ENCODE measurements at places on chromosomes 6 and 20.

GRCh38 chr6:96468281-96468680 lies 53.3 kb upstream of the UFL1 start:
- no peak for DNase-seq

DNA sequence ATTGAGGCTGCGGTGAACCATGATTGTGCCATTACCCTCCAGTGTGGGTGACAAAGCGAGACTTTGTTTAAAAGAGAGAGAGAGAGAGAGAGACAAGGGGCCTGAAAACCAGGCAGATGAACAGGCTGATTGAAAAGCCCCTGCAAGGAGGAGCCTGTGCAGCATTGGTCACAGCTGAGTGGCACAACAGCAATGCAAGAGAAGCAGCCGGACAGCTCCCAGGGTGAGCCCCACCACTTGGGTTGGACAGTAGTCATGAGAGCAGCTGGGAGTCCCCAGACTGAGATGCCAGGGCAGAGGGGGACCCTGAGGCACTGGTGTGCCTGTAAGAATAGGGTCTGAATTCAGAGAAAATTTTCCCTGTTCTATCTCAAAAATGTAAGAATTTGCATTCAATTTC lies 10.2 kb downstream of the DNPH1 start:
- DNase-seq, result no peak

- DNase-seq, result no peak
These were observed 79.9 kb downstream of the GCLC start for GRCh38 chr6:53464927-53465460.

DNA sequence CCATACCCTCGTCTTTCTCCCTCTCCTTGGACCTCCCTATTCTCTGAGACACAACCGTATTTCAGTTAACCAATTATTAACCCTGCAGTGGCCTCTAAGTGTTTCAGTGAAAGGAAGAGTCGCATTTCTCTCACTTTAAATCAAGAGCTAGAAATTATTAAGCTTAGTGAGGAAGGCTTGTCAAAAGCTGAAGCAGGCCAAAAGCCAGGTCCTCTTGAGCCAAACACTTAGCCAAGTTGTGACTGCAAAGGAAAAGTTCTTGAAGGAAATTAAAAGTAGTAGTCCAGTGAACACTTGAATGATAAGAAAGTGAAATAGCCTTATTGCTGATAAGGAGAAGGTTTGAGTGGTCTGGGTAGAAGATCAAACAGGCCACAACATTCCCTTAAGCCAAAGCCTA lies 58.3 kb downstream of the SNX9 start:
- DNase-seq, result no peak

DNA sequence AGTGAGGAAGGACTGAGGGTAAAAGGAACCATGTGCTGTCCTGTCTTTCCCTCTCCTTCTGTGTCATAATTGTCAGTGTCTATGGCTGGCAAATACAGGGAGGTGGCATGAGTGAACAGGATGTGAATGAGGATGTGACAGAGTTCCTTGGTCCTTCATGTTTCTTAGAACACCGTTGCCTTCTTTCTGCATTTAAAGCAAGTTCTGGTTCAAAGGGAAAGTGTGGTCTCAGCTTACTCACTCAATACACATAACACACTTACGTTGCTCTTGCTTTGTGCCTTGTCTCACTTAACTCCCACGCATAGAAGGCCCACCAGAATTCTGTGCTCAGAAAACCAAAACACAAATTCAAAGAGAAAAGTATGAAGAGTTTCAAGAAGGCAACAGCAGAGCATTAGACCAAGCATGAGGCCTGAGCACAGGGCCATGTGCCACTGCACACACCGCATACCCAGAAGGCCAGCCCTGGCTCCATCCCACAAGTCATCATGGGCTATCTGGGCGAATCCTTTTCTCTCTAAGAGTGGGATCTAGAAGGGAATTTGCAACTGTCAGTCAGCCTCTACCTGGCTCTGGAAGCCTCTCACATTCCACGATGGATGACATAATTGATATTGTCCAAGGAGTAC lies 38.9 kb upstream of the SAYSD1 start:
- no peak for DNase-seq

DNA sequence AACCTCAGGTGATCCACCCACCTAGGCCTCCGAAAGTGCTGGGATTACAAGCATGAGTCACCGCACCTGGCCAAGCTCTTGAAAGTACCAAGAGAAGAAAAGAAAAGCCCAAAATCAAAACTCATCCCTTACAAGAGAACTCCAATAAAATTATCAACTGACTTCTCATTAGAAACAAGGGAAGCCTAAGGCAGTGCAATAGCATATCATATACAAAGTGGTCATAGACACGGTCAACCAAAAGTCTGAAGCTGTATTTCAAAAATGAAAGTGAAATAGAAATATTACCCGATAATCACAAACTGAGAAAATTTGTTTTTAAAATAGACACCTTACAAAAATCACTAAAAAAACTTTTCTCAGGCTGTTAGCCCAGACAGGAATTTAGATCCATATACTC lies 1321.1 kb upstream of the GJE1 start:
- no peak for DNase-seq

DNA sequence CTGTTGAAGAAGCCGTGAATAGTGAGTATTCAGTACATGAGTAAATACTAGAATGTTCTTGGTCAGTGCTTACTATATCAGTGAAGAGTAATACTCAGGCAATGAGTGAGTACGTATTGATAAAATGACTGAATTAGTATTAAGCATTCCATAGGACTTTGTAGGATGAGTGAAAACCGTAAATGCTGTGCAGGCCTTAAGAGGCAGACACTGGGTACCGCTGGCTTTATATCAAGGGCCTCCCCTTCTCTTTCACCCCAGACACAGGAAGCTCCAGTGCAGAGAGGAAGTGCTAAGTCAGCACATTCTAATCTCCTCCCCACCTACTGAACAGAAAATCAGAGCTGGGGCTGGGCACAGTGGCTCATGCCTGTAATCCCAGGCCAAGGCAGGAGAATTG lies 24.2 kb downstream of the POFUT1 start:
- DNase-seq, result peak; percentile 35

DNA sequence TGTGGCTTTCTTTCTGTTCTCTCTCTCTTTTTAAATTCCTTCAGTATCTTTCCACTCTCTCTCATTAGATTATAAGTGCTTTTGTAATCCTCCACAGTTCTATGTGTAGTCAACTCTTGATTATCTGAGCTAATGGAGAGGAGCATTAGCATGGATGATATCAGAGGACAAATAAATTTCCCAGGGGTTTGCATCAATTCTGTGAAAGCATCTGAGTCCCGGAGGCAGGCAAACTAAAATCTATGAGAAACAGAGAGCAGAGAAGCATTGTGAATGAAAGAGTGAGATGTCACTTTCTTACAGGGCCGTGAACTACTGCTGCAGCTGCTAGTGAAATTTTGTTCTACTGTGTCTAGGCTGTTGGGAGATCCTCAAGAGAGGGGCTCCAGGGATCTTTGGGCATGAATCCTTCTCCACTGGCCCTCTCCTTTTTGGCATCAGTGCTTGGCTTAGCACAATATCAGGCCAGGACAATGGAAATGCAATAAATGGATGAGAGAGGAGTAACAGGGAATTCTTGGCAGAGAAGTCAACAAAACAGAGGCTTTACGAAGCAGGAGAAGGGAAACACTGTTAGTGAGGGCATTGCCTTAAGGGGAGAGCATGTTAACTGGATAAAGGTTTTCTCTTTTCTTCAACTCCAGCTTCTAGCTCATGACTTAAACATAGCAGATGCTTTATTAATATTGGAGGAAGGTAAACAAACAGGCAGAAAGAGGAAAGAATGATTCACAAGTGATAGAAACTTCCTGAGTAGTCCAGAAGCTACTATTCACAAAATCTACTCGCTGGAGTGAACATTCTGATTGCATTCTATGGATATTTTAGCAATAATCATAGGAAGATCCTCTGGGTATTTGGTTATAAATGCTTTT lies 847.0 kb upstream of the MAP3K7 start:
- DNase-seq, result no peak

DNA sequence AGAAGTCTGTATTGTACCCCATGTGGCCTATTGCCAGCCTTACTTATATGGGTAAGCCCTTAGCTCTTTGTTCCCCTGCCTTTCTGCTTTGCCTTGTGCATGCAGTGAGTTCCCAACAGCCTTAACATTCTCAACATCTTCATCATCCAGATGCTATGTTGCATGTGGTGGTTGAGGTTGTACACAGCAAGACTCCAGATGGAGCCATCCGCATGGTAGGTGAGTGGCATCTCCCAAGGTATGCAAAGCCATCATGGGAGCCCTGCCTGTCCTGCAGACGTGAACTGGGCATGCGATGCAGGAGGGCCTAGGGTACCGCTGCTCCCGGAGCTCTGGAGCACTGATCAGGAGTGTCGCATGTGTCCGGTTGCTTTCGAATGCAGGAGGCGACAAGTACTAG lies 16.1 kb downstream of the CEP43 start:
- no peak for DNase-seq

- DNase-seq, result peak; percentile 37
These were observed 101.8 kb upstream of the SGK1 start for GRCh38 chr6:134419716-134420115.

DNA sequence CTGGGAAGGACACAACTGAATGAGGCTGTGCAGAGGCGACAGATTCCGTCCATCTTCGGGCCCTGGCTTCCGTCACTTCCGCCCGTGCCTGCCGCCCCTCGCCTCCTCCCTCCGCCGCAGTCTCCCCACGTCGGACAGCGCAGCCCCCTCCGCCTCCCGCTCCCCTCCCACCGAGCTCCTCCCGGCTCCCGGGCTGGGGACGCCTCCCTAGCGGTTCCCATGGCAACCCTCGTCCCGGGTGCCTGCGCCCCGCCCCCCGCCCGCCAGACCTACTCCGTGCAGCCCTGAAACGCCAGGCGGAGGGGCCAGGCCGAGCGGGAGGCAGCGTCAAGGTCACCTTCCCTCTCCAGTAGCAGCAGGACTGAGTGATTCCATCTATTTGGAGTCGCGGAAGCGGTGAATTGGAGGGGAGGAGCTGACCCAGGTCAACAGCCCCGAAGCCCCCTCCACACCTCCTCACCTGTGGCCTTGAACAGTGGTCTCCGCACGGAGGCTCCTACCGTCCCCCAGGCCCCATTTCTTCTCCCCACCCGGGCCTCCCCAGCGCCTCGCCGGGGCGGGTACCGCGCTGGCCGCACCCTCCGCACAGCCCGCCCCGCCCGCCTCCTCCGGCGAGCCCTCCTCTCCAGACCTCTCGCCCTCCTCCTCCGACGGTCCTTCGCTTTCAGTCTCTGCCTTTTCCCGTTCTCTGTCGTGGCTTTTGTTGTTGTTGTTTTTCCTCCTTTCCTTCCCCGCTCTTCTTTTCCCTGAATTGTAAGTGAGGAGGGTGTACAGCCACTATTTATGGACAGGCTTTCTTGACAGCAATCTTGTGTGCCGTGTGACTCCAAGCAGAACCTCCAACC lies 951 bp downstream of the NRSN2 start:
- peak; percentile 95 for DNase-seq

GRCh38 chr6:52981222-52981900 lies 13.7 kb downstream of the GSTA4 start:
- no peak for DNase-seq

DNA sequence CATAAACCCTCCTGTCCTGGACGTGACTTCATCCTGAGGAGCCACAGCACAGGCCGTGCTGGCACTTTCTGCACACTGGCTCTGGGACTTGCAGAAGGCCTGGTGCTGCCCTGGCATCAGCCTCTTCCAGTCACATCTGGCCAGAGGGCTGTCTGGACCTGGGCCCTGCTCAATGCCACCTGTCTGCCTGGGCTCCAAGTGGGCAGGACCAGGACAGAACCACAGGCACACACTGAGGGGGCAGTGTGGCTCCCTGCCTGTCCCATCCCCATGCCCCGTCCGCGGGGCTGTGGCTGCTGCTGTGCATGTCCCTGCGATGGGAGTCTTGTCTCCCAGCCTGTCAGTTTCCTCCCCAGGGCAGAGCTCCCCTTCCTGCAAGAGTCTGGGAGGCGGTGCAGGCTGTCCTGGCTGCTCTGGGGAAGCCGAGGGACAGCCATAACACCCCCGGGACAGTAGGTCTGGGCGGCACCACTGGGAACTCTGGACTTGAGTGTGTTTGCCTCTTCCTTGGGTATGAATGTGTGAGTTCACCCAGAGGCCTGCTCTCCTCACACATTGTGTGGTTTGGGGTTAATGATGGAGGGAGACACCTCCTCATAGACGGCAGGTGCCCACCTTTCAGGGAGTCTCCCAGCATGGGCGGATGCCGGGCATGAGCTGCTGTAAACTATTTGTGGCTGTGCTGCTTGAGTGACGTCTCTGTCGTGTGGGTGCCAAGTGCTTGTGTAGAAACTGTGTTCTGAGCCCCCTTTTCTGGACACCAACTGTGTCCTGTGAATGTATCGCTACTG lies 22.0 kb upstream of the PYGB start:
- DNase-seq, result no peak

DNA sequence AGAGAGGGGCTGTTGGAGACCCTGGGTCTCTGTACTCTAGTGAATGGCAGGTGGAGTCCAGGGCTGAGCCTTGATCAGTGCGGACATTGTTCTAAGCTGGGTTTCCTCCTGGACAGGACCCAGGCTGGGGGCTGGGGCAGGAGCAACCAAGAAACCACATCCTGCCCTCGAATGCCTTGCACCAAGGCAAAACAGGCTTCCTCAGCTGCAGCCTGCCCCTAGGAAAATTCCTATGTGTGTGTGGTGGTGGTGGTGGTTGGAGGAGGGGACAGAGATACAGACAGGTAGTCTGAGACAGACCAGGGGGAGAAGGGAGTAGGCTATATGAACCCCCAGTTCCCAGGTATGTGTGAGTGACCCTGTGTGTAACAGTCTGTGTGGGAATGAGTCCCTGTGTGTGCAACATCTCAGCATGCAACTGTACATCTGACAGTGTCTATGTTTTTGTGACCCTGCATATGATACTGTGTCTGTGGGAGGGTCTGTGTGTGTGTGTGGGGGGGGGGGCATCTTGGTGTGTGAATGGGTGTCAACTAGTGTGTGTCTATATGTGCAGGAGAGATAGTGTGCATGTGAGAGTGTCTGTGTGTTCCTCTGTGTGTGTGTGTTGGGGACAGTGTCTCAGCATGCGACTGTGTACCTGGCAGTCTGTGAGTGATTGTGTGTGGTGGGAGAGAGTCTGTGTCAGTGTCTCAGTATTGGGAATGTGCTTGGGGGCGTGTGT lies 3.0 kb downstream of the GLP1R start:
- DNase-seq, result no peak

- no peak for DNase-seq
These were observed 511.6 kb downstream of the CDH26 start for GRCh38 chr20:60469829-60470228.

- DNase-seq, result peak; percentile 40
These were observed 71.8 kb downstream of the FIG4 start for GRCh38 chr6:109762769-109763441.

DNA sequence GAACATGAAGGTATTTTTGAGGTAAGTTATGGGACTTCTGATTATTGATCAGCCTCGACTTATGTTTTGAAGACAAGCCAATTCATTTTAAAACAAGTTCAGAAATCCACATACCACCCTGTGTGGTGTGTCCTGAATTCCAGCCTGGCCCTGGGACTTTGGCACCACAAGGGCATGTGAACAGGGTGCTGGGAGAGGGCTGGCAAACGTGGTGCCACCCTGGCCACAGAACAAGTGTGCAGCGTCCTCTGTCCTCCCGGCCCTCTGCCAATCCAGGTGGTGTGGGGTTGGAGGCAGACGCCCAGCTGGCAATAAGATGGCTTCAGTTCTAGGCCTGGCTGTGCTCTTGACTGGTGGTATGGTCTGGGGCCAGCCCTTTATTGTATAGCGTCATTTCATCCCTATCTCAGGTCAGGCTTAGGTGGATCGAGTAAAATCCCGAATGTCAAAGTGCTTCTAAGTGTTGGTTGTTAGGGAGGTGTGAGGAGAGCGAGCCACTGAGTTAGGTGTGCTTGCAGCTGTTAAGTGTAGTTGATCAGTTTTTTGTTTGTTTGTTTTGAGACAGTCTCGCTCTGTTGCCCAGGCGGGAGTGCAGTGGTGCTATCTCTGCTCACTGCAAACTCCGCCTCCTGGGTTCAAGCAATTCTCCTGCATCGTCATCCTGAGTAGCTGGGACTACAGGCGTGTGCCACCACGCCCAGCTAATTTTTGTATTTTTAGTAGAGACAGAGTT lies 84.2 kb downstream of the RNF144B start:
- DNase-seq, result no peak

Data from fibroblast of skin of right quadriceps (primary cell).